ENCODE measurements at places on chromosomes 2 and 18.

GRCh38 chr2:153071090-153071489 lies 352.7 kb downstream of the ARL6IP6 start:
- no peak for DNase-seq

DNA sequence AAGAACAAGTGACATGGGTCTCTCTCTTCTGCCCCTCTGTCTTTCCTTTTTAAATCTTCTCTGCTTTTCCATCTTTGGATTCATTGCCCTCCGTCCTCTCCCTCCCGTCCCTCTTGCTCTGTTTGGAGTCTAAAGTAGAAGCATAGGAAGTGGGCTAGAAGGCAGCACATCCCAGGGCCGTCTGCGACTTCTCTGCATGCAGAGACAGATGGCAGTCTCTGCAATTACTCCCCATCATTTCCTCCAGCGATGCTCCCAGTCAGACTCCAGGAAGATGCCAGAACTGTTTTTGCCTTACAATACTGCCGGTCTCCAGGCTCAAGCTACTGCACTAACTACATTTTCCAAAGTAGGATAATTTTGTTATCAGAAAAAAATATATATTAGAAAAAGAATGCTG lies 35.2 kb upstream of the LPIN2 start:
- DNase-seq: no peak

DNA sequence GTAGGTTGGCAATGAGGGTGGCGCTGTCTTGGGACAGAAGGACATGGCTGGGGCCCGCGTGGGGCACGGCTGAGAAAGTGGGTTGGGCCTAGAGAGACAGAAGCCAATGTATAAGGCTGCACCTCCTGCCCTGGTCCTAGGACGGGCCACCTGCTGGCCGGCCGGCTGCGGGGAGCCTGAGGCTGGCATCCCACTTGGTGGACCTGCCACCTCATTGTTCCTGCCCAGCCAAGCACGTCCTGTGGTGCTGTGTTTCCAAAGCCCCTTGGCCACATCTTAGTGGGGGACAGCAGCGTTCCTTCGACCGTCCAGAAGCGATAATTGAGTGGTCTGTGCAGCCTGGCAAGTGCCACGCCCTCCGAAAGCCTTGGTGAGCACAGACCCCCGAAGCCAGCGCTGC lies 223.9 kb downstream of the LDLRAD4 start:
- DNase-seq: no peak

GRCh38 chr18:57836557-57836956 lies 33.4 kb upstream of the ATP8B1 start:
- no peak for DNase-seq

DNA sequence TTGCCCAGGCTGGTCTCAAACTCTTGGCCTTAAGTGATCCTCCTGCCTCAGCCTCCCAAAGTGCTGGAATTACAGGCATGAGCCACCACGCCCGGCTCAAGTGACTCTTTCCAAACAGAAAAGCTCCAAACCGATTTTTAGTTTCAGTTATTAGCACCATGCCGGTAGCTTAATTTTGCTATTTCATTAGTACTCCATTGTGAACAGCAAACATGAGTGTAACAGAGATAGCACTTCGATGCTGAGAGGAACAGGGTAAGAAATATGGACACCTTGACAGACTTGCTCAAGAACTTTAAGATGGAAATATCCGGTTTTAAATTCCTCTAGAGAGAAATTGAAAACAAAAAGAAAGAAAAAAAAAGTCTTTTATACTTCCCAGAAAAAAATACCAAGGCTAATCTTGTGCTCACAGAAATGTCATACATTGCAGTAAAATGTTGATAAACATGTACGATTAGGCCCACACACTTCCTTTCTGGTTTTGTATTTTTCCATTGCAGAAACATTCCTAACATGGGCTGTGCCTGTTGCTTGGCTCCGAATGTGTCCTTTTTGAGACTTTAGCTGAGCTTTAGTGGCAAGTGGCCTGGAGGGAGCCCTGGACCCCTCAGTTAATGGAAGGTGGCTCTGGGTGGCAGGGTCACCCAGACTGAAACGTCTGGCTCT lies 18.3 kb downstream of the FHL2 start:
- DNase-seq: no peak
